ENCODE measurements at places on chromosomes 5 and 9.

GRCh38 chr9:134959126-134959970 lies 41.6 kb upstream of the FCN1 start:
- DNase-seq = no peak

- DNase-seq = no peak
Measured at GRCh38 chr9:21968331-21969010, 25.7 kb downstream of the CDKN2A start.

GRCh38 chr9:96020300-96020791 lies 144.9 kb downstream of the ERCC6L2 start:
- no peak for DNase-seq

DNA sequence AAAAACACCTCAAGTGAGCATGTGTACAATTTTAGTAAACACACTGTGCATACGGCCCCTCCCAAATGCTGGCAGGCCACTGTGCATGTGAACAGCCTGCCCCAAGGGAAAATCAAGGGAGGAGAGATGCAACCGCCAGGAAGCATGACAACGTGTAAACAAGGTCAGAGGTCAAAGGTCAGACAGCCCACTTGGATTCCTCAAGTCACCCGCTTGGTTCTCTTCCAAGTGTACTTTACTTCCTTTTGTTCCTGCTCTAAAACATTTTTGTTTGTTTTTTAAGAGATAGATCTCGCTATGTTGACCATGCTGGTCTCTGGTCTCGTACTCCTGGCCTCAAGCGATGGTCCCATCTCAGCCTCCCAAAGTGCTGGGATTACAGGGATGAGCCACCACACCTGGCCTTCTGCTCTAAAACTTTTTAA lies 126.7 kb upstream of the SHB start:
- DNase-seq = no peak

- no peak for DNase-seq
Measured at GRCh38 chr5:85132269-85132668, 747.6 kb upstream of the EDIL3 start.

DNA sequence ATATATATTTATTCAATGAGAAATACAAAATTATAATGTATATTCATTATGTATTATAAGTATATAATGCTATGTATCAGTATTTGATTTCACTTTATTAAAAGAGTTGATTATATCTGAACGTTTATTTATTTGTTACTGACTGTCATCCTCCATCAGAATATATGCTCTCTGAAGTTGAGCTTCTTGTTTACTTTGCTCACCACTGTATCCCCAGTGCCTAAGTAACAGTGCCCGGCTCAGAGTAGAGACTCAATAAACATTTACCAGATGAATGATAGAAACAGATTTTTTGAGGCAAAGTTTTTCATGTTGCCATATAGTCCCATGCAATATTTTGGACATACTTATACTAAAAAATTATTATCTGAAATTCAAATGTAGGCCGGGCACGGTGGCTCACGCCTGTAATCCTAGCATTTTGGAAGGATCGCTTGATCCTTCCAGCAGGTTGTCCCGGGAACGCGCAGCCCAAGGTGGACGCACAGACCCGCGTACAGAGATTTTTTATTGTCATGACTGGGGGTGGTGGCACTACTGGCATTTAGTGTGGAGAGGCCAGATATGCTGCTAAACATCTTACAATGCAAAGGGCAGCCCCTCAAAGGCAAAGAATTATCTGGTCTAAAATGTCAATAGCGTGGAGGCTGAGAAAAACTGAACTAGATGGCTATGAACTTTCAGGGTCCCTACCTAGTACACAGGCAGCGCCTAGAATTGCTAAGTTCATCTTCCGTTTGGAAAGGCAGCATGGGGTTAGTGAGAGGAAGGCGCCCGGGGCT lies 761 bp upstream of the DNAJC25 start:
- DNase-seq = no peak

- DNase-seq = no peak
Measured at GRCh38 chr9:127977009-127977883, 3.5 kb downstream of the EEIG1 start.

DNA sequence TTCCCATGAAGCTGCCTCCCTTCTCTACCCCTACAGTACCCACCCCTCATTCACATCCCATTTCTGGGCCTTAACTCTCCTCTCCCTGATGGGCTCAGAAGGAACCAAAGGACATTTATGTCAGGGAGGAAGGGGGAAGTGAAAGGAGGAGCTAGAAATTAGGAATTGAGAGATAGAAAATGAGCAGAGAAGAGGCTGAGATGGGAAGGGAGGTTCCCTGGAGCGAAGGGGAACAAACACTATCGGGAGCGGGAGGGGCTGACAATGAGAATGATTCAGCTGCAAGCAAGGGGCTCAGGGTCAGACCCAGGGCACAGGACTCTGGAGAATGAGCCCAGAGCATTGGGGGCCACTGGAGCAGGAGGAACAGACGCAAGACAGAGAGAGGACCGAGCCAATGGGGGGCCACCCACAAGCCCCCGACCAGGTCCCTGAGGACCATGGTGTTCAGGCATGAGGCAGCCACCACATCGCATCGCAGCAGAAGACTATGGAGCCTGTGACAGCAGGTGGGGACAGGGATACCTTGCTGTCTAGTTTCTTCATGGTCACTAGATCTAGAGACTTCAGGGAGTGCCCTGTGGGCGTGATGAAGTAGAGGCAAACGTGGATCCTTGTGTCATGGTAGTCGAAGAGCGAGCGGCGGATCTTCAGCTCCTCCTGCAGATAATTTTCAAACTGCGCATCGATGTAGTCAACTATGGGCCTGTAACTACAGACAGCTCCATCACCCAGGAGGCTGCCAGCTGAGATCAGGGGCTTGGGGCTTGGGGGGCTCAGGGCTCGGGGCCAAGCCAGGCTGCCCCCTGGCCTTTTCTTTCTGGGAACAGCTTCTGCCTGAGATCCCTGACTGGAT lies 13.6 kb downstream of the SEPTIN8 start:
- no peak for DNase-seq

GRCh38 chr9:81534138-81534875 lies 155.0 kb downstream of the TLE1 start:
- no peak for DNase-seq
